ENCODE measurements at places on chromosomes 2 and 18.

DNA sequence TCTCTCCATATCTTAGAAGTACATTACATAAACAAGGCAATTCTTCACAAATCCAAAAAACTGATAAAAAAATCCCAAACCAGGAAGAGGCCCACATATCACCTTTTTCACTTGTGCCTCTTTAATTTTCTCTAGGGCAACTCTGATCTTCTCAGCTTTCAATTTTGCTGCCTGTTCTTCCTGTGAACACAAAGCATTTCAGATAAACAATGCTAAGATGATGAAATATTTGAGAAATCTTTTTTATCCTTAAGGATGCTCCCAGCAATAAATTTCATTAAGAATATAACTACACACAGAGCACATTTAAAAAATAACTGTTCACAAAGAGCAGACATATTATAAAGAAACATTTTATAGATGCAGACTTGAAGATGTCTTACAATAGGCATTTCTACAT, 73.4 kb downstream of the RAPH1 start:
- no peak for DNase-seq

GRCh38 chr18:2547477-2548087, 23.7 kb downstream of the METTL4 start:
- DNase-seq, result peak; percentile 14

DNA sequence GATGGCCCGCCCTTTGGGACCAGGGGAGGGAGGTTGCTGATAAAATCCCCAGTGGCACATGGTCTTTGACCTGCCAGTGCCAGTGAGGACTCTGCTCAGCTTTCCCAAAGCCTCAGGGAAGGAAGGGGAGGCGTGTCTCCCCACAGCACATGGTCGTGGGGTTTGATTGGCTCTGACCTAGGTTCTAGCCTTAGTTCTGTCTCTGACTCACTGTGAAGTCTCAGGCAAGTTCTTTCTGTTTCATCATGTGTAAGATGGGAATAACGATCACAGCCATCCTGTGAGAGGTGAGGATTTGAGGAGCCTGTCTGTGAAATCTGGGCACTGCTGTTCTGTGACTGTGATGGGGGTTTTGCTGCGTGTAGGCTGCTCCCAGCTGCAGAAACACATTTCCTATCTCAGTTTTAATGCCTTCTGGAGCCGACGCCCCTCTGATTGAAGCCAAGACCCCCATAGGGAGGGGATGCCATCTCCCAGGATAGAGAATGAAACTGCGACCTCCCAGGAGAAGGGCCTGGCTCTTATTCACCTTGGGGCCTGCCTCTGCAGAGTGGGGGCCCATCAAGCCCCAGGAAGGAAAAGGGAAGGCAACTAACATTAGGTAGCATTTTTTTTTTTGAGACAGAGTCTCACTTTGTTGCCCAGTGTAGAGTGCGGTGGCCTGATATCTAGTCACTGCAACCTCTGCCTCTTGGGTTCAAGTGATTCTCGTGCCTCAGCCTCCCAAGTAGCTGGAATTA, 84.0 kb downstream of the DDX1 start:
- DNase-seq, result no peak

DNA sequence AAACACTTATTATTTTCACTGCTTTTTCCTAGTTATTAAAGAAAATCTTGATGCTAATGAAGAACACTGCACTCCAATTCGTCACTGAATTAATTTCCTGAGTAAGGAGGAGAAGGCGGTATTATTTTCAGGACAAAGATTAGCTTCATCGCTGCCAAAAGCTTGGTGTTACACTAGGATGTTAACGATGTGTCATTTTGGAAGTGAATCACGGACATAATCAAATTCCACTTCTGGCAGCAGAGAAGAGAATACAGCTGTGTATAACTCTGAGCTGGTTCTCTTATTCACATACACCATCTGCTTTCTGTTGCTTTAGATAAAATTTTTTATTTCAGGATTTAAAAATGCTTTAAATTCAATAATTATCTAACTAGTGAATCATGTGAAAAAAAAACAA, 74.1 kb downstream of the SCG2 start:
- DNase-seq, result no peak

DNA sequence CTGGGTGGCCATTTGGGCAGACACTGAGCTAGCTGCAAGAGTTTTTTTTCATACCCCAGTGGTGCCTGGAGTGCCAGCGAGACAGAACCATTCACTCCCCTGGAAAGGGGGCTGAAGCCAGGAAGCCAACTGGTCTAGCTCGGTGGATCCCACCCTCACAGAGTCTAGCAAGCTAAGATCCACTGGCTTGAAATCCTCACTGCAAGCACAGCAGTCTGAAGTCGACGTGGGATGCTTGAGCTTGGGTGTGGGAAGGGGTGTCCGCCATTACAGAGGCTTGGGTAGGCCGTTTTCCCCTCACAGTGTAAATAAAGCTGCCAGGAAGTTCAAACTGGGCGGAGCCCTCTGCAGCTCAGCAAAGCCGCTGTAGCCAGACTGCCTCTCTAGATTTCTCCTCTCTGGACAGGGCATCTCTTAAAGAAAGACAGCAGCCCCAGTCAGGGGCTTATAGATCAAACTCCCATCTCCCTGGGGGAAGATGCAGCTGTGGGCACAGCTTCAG, 69.6 kb upstream of the WDSUB1 start:
- no peak for DNase-seq

DNA sequence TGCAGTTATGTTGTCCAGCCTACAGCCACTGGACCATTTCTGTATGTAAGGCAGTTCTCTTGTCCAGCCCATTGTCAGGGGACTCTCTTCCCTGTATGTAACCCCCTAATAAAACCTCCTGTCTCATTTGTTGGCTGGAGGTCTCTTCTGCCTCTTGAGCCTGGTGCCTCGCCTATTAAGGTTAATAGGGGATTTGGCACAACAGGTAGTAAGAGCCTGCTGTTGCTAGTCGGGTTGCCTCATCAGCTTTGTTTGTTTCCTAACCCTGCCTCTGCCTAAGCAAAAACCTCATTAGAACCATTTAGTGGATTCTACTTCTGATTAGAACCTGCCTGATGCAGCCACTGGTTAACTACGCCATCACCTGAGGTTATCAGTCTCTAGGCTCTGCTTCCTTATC, 62.2 kb upstream of the STPG4 start:
- no peak for DNase-seq

GRCh38 chr2:194709840-194710239, 947.2 kb upstream of the SLC39A10 start:
- no peak for DNase-seq

DNA sequence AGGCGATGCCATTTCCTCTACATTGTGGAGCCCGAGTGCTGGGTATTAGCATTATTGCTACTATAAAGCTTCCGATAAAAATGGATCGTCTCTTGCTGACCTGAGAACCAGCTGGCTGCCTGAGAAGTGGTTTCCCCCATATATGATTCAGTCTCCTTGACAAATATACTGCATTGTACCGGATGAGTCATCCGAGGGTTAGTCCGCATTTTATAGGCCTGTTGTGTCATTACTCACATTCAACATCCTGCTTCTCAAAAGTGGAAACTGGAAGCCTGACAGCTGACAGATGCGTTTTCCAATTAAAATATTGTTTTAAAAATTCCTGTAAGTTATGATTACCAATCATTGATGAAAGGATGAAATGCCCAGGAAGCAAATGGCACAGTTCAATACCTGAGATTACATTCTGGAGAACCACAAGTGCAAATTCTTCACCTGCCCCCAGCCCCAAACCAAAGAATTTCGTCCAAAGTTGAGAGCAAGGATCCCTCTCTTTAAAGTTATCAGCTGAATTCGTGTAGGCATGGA, 65.7 kb downstream of the SPRED2 start:
- peak; percentile 91 for DNase-seq

DNA sequence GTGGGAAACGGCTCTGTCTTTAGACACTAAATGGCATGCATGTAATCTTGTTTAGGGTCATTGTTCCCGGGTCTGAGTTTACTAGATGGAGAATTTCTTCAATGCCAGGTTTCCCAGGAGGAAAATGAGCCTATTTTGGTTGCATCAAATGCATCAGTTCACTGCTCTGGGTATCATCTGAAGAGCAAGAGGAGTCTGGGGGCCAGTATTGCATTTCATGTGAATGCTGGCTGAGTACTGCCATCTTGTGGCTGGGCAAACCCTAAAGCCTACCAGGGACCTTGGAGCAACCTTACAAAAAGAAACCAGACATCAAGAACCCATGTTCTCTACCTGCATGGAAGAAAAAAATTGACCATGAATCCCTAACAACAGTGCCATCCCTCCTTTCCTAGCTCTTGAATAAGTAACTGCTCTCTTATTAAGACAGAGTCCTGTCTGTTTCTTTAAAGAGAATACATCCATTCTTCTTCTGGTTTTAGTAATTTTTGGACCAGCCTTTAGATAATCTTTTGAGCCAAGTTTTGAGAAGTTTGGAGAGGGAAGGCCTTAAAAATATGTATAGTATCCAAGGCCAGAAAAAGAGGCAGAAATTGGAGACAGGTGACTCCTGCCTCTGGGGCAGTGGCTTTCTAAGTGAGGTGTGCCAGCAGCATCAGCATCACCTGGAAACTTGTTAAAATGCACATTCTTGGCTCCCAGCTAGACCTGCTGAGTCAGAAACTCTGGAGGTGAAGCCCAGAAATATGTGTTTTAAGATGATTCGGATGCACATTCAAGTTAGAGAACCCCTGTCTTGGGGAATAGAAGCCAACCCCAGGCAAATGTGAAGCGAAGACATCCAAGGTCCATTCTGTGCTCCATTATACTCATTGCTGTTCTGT, 261.0 kb upstream of the CXCR4 start:
- DNase-seq, result peak; percentile 34

DNA sequence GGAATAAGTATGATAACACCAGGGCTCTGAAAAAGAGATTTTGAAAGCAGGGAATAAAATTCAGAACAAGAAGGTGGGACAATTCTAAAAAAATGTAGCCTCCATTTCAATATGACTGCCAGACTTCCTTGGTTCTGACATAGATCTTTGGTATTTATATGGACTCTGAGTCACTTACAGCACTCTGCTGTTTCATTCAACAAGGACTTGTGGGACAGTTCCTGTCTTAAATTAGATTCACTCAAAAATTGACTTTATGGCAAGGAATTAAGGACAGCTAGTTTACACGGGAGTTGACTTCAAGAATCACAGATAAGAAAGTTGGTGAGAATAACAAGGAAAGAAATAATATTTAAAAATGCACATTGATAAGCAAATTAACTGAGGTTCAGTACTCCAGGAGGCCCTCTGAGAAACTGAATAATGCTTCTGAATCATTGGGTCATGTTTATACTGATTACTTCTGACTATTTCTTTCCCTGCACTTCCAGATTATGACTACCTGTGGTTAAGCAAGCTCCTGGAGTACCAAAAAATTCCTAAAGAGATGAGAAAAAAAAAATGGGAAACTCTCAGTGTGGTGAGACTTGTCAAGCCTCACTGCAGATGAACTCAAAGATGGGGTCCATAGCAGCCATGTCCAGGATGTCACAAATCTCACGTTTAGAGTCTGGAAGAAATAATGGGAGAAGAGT, 828.3 kb upstream of the PIK3C3 start:
- DNase-seq, result no peak

DNA sequence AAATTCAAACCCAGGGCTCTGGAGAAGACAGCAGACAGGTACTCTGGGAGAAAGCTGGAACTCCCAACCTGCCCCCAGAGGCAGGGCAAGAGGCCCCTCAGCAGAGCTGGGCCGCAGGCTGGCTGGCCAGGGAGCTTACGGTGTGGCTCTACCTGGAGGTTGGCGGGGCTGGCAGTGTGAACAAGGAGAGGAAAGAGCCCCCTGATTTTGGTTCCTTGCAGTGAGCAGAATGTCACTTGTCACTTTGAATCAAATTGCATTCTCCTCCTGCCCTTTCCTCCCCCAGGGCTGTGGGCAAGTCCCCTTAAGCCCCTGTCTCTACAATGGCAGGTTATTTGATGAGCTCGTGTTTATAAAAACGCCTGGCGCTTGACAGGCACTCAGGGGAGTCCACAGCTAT, 32.6 kb downstream of the MYO7B start:
- no peak for DNase-seq

DNA sequence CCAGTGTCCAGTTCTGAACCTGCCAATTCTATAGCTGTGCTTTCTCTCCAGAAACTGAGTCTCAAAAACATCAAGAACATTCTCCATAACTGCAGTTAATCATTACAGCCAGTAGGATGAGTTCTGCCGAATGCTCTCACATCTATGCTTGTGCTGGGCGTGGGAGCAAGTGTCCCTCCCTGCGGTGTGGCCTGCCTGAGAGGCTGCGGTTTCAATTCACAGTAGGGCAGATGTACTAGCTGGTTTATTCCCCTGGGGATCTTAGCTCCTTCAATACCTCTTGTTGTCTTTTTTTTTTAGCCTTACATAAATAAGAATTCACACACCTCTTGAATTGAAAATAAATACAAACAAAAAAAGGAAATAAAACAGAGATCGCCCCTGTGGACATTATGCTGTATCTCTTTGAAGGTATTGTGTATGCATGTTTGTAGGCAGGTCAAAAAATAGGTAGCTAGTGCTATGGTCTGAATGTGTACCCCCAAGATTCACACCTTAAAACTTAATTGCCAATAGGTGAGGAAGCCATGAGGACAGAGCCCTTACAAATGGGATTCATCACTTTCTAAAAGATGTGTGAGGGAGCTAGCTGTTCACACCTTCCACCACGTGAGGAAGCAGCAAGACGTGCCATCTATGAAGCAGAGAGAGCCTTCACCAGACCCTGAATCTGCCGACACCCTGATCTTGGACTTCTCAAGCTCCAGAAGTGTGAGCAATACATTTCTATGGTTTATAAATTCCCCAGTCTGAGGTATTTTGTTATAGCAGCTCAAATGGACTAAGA, 74.3 kb downstream of the BCL2L11 start:
- no peak for DNase-seq

- DNase-seq, result no peak
Measured at GRCh38 chr2:82234283-82234874, 1929.8 kb upstream of the LRRTM1 start.

GRCh38 chr2:86592547-86593230, 29.4 kb upstream of the CHMP3 start:
- no peak for DNase-seq

- DNase-seq, result no peak
Measured at GRCh38 chr18:79543861-79544385, 135.7 kb upstream of the CTDP1 start.

DNA sequence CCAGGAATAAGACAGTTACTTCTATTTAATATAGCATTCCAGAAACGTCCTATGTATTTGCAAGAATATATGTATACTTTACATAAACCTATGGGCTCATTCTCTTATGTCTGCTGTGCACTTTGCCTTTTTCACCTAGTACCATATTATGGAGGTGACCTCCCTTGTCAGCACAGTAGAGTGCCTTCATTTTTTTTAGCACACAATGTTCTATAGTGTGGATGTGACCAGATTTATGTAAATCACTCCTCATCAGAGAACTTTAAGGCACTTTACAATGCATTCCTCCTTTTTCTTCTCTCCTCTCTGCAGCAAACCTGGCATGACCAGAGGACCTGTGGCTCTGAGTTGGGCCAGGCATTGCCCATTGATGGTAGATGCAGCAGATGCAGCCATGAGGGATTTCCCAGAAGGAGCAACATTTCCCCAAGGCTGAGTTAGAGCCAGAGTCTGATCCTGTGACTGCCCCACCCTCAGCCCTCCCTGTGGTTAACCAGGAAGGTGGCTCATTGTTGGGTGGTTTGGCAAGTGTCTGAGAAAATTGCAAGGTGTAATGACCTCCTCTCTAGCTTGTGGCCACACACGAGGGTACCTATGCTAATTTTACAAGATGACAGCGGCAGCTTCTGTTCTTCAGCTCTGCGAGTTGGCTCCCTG, 76.5 kb upstream of the DLX2 start:
- DNase-seq, result no peak

- DNase-seq, result no peak
Measured at GRCh38 chr18:2316751-2317696, 254.3 kb downstream of the METTL4 start.
